ENCODE measurements at places on chromosomes 2 and 18. TPM values are rescaled to one million over a fixed set of nuclear protein-coding genes. Genes with fewer than 3 reads are reported as not detected.

ITPRIPL1 gene
- total RNA-seq, result 6.7 TPM

MPHOSPH10 gene
- total RNA-seq, result 35.0 TPM

KLHL41 gene
- total RNA-seq, result 1.3 TPM

NT5DC4 gene
- total RNA-seq, result not detected

GCKR gene
- not detected for total RNA-seq

CHRNG gene
- not detected for total RNA-seq

C2orf15 gene
- total RNA-seq, result 1.4 TPM

MC5R gene
- total RNA-seq, result not detected

DOK1 gene
- 3.9 TPM for total RNA-seq

UGT1A5 gene
- total RNA-seq, result not detected

GRCh38 chr2:226963528-226963927, 127.7 kb downstream of the RHBDD1 start:
- no peak for DNase-seq

DNA sequence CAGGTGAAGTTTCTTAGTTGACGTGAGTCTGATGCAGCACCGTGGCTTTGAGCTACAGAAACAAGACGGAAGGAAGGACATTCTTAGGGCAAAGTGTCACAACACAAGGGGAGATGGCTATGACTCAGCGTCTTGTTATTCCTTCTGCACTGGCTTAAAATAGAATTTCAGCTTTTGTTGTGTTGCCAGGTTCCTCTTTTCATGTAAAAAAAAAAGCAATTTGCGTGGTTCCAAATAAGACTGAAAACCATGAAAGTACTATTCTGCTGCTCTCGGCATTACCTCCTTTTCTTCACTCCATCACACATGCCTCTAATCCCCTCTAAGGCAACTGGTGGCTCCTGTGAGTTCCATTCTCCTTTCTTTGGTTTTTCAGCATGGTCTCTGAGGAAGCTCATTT, 150.1 kb downstream of the ANTXR1 start:
- DNase-seq, result no peak

DNA sequence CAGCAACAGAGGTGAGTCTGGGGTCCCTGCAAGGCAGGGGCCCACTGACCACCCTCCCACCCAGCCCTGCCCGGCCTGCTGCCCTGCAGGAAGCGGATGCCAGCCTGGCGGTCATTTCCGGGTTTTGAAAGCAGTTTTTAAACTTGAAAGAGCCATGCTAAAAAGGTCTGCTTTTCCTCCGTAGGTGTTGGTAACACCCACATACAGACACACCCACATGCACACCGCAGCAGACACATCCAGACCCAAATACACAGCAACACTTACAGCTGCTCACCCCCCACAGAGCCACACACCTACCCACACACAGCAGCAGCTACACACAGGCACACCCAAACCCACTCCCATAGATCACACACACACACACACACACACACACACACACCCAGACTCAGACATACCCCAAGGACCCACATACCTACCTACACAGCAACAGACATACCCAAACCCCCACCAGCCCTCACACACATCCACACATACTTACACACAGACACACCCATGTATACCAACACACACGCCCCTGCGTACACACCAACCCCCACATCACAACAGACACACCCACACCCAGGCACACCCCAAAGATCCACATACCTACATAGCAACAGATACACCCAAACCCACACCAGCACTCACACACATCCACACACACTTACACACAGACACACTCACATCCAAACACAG, 7.6 kb downstream of the ZFP36L2 start:
- DNase-seq, result peak; percentile 36

DNA sequence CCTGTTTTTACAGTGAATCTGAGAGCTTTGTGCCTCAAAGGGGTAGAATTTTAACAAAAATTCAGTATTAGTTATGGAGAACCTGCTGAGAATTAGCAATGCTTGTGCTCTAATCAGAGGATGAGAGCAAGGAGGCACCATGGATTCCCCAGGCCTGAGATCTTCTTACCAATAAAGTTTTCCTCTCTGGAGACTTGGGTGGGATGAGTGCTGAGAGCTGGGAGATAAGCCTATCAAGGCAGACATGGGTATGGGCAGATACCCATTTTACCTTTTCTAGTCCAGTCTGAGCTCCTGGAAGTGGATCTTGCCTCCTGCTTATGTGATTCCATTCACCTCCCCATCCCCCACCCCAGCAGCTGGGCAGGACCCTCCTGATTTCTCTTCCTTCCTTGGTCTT, 53.9 kb downstream of the BMP10 start:
- no peak for DNase-seq

DNA sequence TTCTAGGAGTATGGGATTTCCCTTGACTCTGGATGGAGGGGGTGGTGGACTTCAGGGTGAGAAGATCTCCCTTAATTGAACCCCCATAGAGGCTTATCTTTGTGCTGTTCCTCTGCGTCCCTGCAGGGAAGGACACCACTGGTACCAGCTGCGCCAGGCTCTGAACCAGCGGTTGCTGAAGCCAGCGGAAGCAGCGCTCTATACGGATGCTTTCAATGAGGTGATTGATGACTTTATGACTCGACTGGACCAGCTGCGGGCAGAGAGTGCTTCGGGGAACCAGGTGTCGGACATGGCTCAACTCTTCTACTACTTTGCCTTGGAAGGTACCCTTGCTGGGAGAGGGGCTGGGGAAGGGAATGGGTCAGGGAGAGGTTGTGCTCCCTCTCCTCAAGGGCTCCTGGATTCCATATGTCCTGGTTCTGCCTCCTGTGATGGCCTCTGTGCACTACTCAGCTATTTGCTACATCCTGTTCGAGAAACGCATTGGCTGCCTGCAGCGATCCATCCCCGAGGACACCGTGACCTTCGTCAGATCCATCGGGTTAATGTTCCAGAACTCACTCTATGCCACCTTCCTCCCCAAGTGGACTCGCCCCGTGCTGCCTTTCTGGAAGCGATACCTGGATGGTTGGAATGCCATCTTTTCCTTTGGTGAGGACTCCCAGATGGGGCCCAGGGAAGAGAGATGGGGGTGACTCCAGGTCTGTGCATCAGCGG, 19.3 kb downstream of the PRKAG3 start:
- DNase-seq, result no peak

DNA sequence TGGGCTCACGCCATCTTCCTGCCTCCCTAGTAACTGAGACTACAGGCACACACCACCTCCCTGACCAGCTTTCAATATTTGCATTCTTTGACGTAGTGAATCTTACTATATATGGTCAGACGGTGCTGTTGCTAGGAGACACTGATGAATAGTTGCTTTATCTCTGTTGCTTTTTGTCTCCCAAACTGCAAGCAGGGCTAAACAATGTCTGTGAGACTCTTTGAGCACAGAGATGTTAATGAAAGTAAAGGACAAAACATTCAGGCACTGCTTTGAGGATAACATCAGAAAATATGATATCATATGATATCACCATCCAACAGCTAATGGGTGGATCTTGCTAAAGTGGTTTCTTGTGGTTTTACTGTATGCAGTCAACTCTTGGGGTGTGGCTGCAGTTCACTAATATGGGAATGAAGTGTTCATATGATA, 43.0 kb downstream of the EMILIN2 start:
- peak; percentile 51 for DNase-seq

DNA sequence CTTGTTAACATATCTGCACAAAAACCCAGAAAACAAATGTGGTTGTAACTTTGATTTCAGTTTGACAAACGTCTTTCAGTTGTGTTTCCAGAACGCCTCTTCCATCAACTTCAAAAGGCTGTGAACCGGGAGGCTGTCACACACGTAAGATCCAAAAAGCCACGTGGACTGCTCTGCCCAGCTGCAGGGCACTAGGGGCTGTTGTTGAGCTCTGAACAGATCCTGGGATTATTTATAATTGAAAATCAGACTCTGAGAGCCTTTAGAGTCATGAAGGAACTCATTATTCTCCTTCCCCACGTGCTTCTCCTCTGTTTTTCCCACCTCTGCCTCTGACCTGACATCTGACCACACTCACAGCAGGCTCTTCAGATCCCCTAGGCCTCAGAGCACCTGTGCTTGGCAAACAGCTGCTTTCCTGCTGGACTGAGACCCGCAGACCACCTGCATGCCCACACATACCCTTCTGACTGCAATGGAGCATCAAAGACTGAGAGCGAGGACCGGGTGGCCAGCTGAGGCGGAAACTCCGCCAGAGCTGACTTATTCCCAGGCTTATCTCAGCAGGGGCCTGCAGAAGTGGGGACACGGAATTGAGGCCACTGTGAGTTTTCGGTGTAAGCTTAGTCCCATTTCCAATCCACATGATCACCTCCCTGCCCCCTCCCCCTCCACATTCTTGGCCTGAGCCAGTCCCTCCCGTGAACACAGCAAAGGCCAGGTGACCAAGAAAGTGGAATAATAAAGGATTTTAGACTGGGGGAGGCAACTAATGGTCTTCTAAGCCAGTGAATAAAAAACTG, 114.8 kb downstream of the ATL2 start:
- DNase-seq, result peak; percentile 61

GRCh38 chr2:237721458-237721857, 77.1 kb upstream of the RBM44 start:
- no peak for DNase-seq

DNA sequence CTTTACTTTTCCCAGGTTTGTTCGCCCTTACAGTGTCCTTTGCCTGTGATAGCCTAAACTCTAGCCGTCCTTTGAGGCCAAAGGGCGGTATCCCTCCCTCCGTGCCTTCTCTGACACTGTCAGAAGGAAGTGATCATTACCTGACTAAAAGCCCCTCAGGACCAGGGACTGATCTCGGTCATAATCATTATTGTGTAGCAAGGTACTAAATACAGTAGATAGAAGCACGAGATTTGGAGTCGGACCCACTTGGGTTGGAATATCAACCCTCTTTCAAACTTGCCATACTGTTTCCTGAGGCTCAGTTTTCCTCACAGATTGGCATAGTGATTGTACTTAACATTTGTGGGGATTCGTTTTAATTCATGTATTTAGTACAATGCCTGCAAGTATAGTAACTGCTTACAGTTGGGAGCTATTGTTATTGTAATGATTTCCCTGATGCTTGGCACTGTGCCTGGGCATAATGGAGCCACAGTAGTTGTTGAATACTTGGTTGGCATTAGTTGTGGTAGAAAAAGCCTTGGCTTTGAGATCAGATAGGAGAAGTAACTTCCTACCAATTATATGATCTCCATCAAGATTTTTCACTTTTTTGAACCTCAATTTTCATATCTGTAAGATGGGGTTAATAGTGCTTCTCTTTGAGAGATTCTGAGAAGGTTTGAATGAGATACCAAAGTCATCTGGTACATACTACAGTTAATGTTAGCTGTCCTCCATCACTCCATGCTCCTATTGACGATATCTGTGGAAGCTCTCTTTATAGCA, 836 bp downstream of the STK11IP start:
- no peak for DNase-seq

GRCh38 chr2:129192117-129192516, 787.3 kb upstream of the RAB6C start:
- no peak for DNase-seq

DNA sequence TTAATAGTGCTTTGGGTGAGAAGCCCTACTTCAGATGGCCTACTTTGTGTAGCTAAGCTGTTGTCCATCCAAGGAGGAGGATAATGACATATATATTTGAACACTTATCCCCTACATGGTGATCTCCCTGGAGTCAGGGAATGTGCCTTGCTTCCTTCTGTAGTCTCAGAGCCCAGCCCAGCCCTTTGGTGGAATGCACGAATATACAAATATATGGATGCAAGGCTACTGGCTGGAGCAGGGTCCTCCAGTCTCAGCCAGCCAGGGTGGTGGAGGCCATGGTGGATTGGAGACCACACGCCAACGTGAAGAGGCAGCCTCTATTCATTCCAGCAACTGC, 150.6 kb upstream of the RIOK3 start:
- DNase-seq, result no peak

- DNase-seq, result peak; percentile 87
These were observed at the start of gene SCG2 for GRCh38 chr2:223601932-223602666. SCG2 (minus strand) TSS chr2:223602361; CDS start chr2:223599282, 3,079 bp downstream.

- DNase-seq, result no peak
These were observed 79.8 kb downstream of the CNTNAP5 start for GRCh38 chr2:124104914-124105313.

DNA sequence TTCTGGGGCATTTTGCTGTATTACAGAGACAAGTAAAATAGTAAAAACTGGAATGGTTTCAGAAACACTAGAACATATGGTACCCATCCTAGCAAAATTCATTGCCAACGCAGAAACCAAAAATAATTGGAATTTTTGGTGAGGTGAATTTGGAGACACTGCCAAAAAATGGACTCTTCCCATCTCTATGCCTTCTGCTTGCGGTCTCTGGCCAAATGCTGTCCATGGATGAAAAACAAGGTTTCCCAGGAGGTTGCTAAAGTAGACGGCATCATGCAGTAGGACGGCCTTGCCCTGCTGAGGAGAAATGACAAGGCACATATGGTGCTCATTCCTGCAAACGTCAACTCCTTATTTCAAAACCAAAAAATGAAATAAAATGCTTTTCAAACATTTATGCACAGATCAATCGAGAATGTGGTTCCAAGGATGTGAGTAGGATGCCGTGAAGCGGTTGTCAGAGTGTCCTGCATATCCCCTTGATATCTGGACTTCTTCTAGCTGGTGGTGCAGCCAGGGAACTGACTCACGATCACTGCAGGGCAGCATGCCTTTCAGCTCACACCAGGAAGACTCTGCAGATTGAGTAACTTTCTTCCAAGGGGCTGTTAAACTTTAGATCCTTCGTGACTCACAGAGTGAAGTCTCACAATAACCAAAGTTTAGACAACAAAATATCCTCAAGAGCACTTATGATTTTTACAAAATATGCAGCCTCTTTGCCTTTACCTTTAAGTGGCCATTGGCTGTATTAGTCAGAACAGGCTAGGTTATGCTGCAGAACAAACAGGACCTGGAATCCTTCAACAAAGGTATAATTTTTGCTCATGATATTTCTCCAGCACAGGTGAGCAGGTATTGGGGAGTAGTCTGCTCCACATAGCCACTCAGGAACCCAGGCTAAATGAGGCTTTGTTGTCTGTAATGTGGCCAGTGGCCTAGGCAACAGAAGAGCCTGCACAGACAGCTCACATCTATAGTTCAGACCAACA, 149.4 kb upstream of the NDUFV2 start:
- DNase-seq, result no peak

DNA sequence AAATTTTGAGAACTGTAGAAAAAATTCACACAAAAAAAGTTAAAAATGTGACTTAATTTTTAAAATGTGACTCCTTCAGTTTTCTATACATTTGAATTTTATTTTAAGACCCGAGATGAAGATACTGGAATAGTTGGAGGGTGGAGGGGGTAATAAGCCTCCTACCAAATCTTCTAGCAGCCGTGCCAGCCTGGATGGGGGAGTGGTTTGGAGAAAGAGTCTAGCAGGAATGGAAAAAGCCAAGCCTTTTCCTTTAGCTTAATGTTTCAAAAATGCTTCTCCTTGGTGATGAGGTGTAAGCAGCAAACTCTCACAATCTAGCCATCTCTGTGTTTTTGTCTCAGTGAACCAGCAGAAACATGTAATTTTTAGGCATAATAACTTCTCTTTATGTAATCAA, 14.7 kb downstream of the CASP8 start:
- DNase-seq, result no peak

GRCh38 chr2:209076151-209076550, 347.7 kb upstream of the MAP2 start:
- no peak for DNase-seq

- peak; percentile 70 for DNase-seq
These were observed 60.9 kb downstream of the EDAR start for GRCh38 chr2:108927936-108928659.
